ENCODE measurements at places on chromosomes 2 and 18.

DNA sequence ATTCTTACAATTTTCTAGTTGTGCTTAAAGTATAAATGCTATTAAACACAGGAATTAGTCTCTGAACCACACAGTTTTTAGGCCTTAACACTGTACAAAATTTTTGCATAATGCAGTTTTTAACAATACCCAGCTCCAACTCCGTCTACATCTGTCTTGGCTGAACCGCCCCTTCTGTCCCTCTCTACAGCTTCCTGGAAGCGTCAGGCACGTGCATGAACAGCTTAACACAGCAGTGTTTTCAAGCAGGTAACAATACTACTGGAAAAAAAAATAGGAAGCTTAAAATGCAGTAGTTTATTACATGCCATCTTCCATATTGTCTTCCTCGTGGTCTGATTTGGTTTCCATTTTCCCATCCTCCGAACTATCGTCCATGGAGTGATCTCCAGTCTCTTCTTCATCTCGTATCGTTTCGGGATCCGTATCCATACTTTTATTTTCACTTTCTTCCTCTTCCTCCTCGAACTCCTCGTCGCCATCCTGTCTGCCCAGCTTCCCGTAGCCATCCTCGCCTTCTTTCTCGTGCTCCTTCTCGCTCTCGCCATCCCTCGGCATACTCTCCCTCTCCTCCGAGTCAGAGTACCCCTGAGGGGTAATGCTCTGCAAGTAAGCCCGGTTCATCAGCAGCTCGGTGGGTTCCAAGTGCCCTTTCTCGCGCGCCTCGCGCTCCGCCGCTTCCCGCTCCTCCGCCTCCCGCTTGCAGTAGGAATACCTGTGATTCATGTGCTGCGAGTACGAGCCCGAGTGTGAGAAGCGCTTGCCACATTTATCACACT lies 130.6 kb downstream of the ZEB2 start:
- DNase-seq = no peak

DNA sequence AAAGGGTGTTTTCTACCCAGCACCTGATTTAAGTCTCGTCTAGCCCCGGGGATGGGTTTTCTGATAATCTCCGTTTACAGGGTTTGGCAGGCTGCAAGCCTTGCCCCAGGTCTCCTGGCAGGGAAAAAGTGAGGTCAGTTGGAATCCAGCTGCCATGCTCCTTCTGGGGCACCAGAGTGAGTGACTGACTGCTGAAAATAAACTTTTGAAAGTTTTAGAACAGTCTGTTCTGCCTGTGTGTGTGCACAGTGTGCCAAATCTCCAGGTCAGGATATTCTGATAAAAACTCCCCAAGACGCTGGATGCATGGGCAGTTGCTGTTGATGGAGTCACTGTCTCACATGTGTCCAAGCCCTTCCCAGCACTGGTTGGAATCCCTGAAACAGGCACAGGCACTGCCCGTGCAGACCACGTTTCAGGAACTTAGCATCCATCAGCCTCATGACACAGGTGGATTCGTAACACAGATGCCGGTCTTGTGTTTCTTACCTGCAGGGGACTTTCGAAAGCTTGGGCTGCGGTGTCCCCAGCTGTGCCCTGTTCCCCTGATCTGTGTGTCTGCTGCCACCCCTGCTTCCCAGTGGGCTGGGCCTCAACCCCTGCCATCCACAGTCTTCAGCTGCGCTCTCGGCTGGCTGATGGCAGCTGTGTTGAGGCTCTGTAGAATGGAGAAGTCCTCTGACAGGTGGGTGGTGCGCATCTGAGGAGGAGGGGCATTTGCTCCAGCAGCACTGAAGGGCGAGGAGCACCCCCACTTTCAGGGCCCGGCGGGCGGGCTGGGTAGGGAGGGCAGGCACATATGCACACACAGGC lies 65.0 kb downstream of the SH3RF3 start:
- DNase-seq = no peak

GRCh38 chr18:51330148-51330547 lies 132.7 kb upstream of the MEX3C start:
- DNase-seq = no peak

GRCh38 chr18:79248495-79249060 lies 147.2 kb upstream of the NFATC1 start:
- DNase-seq = no peak

GRCh38 chr18:75391279-75392225 lies 36.0 kb downstream of the SMIM21 start:
- no peak for DNase-seq

DNA sequence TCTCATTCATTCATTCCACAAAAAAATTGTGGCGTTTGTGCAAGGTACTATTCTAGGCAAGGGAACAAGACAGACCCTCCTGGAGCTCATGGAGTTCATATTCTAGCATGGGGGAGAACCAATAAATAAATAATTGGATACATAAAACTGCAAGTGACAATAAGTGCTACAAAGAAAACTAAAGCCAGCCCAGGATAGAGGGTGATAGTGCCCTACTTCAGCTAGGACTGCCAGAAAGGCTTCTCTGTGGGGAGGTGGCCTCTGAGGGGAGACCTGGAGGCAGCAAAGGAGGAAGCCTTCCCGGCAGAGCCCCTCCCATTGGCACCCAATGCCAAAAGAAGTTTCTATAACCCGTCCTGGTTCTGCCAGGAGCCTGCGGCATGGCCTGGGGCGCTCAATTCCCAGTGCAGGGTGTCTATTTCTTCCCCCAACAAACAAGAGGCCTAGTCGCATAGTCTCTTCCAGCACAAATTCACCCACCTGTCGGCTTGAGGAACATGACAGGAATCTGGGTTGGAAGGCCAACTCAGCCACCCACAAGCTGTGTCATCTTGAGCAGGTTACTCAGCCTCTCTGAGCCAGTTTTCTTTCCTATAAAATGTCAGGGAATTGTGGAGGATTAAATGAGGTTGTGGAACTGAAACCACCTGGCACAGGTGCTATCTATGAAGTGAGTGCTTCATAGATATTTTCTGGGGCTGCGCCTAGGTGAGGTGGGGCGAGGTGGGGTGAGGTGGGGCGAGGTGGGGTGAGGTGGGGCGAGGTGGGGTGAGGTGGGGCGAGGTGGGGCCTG lies 94.3 kb downstream of the ZFP36L2 start:
- no peak for DNase-seq
